ENCODE measurements at places on chromosomes 7 and 10.

- DNase-seq, result no peak
Observed at GRCh38 chr10:131790021-131790420, 110.8 kb upstream of the PPP2R2D start.

DNA sequence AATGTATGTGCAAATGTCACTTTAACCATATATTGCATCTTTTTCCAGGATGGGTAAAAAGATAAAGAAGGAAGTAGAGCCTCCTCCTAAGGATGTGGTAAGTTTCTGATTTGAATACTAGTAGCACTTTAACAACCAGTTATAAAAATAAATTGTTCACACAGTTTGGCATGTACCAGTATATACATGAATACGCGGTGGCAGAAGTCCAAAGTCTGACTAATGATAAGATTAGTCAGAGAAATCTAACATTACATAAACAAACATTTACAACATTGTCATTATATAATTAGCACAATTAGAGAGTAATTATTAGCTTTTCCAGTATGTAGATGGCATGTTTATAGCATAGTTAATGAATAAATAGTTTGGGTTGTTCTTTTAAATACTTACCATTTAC lies 4.1 kb downstream of the ARMC3 start:
- no peak for DNase-seq

GRCh38 chr7:93471456-93471855 lies 103.1 kb downstream of the CALCR start:
- no peak for DNase-seq

DNA sequence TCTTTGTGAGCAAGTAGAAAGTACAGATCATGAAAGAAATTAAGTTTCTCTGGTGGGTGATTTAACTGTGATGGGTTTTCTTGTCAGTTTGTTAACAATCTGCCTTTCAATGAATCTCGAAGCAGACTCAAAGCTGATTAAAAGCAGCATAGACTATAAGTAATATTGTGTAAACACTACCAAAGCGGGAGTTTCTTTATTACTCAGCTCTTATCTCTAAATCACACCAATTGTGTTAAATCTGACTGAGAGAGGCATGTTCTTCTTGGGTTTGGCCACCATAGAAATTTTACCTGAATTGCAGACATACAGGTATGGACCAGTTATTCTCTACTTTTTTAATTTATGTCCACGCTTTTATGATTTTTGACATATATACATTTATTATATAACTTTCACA lies 65.2 kb downstream of the DKK1 start:
- no peak for DNase-seq

DNA sequence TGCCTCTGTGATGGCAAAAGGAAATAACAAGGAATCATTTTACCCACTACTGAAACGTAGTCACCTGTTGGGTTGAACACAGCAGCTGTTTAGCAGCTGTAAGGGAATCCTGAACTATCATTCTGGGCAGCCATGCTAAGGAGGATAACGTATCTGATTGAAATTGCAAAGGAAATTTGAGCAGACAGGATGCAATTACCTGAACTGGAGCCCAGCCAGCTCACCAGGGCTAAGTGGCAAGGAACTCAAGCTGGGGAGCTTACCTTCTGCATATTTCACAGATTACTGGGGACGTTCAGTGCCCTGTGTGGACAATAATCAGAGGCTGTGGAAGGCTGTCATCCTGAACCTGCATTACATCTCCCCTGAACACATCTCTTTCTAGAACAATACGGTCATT lies 650.5 kb downstream of the SORCS3 start:
- DNase-seq, result no peak

DNA sequence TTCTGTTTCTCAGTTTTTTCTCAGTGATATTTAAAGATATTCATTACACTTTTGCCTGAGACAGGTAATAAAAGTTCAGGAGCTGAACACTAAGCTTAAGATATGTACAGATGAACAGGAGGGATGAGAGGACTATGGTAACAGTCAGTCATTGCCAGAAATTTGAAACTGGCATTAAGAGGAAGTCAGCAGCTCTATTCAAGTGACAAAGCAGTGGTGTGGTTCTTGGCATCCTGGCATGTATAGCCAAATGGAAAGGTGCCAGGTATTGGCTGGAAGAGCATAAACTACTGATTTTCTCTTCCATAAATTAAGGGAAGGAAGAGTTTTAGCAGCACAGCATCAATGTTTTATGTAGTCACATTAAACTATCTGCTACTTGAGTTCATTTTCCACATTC lies 22.7 kb downstream of the HOXA1 start:
- no peak for DNase-seq

- no peak for DNase-seq
Observed at GRCh38 chr10:5334196-5334880, 30.4 kb upstream of the UCN3 start.

DNA sequence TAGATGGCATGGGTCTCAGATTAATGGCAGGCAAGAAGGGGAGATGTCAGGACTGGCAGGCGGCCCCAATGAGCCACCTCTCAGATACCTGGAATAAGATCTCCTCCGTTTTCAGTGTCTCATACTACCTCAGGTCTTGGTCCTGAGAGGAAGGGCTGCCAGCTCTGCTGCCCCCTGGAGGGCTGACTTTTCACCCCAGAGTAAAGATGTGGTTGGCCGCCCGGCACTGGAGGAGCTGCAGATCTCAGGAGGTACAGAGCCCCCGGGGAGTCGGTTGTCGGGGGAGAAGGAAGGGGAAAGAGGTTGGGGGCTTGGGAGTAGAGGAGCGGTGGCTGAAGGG lies 642 bp upstream of the COL13A1 start:
- peak; percentile 61 for DNase-seq

- no peak for DNase-seq
Observed at GRCh38 chr7:134936893-134937510, 49.3 kb upstream of the AGBL3 start.

- DNase-seq, result no peak
Observed at GRCh38 chr7:150715293-150715692, 1.1 kb upstream of the GIMAP1 start.

- no peak for DNase-seq
Observed at GRCh38 chr10:110772454-110773025, 99.2 kb upstream of the PDCD4 start.

DNA sequence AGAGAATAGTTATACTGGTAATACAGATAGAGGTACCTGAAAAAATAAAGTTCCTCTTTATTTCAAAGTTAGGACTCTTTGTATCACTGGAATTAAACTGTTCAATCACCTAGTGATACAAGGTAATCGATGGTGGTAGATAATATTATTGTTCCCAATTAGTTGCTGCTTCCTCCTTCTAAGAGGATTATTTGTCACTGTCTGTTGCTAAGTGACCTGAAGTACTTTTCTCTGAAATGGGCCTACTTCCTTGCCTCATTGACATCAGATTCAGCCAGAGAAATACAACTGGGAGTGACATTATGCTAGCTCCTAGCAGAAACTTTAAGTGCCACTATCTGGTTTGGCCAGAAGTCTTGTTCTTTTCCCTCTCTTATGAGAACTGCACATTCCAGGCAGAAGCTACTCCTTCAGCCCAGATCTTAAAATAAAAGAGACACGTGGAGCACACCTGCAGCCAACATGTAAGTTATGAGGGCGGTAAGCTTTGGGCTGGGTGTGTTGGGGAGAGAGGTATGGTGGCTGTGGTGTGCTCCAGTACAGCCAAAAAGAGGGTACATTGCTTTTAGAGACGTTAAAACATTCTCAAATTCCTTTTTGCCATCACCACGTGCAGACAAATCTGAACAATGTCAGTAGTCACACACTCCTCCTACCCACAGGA lies 54.8 kb downstream of the MINDY3 start:
- no peak for DNase-seq

DNA sequence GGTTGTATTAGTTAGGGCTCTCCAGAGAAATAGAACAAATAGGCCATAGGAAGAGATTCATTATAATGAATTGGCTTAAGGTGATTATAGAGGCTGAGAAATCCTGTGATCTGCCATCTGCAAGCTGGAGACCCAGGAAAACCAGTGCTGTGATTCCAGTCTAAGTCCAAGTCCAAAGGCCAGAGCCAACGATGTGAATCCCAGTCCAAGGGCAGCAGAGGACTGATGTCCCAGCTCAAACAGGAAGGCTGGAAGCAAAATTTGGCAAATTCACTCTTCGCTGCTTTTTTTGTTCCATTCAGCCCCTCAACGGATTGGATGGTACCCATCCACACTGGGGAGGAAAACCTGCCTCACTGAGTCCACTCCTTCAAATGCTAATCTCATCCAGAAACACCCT lies 68.0 kb downstream of the JCAD start:
- no peak for DNase-seq

GRCh38 chr10:98617906-98618520 lies 171.3 kb upstream of the HPS1 start:
- no peak for DNase-seq

DNA sequence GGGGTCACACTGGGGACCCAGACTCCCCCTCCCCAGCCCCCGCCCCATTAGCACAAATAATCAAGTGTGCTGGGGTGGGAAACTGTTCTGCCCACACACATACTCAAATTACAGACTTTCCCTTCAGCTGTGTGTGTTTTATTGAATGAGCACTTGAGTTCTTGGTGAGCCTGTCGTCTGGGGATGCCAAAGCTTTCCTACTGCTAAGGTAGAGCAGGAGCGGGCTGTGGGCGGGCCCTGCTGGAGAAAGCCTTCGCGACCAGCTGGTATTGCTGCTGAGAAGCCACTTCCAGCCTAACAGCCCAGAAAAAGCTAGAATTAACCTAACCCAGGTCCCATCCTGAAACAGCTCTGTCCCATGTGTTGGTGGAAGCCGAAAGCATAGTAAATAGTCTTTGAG lies 87.0 kb upstream of the KMT2E start:
- no peak for DNase-seq

- DNase-seq, result no peak
Observed at GRCh38 chr7:30556840-30557239, 37.8 kb upstream of the GARS1 start.

- no peak for DNase-seq
Observed at GRCh38 chr7:151462306-151462779, 22.4 kb upstream of the CRYGN start.

GRCh38 chr7:39392151-39392550 lies 174.1 kb upstream of the YAE1 start:
- no peak for DNase-seq

DNA sequence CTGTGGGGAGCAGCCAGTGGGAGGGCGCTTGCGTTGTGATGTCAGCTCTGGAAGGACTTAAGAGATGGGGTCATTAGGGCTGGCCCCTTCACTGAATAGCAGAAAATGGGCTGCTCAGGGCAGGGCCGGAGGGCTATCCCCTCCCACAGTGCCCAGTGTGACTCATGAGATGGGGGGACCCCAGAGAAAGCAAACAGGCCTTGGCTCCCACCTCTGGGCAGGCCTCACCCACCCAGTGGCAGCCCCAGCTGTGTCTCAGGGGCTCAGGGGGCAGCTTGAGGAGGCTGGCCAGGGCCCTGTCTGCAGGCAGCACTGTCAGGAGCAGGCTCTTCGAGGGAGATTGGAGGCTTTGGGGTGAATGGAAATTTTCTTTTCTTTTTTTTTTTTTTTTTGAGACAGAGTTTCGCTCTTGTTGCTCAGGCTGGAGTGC lies 168.3 kb downstream of the SLIT1 start:
- DNase-seq, result no peak

DNA sequence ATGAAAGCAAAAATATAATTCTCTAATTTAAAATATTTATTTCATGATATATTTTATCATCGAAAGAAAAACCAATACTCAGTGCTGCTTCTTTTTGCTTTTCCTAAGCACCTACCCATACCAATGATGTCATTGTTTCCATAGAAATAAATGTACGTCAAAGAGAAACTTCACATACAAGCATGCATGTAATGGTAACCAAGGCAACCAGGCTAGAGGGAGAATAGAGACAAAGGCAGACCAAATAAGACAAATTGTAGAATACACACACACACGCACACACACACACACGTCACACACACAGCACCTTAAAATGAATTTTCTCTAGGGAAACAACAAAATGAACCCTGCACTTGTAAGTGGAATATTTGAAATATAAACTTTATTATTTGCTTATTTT lies 75.5 kb downstream of the MACC1 start:
- no peak for DNase-seq

DNA sequence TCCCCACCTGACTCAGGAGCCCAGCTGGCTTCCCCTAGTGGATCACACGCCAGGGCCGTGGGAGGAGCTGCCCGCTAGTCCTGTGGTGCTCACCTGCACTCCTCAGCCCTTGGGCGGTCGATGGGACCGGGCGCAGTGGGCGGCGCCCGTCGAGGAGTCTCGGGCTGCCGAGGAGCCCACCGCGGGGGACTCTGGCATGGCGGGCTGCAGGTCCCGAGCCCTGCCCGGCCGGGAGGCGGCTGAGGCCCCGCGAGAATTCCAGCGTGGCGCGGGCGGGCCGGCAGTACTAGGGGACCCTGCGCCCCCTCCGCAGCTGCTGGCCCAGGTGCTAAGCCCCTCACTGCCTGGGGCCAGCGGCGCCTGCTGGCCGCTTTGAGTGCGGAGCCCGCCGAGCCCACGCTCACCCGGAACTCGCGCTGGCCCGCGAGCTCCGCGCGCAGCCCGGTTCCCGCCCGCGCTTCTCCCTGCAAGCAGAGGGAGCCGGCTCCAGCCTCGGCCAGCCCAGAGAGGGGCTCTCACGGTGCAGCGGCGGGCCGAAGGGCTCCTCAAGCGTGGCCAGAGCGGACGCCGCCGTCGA lies 367.9 kb downstream of the TYW1 start:
- no peak for DNase-seq

GRCh38 chr10:75266945-75267344 lies 31.2 kb upstream of the COMTD1 start:
- no peak for DNase-seq

DNA sequence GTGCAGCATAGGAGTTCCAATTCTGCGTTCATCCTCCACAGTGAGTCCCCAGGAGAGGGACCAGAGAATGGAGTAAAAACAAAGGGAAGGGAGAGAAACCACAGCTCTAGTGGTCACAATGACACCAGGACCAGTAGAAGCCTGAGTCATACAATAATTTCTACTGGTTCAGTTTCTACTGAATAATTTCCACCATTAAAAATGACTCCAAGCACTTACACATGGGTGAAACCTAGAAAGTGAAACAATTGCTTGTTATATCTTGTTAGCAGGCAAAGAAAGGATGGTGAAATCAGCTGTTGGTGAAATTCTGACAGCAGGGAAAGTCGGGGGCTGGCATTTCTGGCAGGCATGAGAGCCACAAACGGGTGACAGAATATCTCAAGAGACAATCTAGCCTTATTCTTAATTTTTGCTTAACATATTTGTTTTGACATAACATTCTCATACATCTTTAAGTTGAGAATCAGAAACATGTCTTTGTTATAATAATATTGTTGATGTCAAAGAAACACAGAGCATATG lies 1065.8 kb upstream of the C7orf33 start:
- DNase-seq, result no peak

DNA sequence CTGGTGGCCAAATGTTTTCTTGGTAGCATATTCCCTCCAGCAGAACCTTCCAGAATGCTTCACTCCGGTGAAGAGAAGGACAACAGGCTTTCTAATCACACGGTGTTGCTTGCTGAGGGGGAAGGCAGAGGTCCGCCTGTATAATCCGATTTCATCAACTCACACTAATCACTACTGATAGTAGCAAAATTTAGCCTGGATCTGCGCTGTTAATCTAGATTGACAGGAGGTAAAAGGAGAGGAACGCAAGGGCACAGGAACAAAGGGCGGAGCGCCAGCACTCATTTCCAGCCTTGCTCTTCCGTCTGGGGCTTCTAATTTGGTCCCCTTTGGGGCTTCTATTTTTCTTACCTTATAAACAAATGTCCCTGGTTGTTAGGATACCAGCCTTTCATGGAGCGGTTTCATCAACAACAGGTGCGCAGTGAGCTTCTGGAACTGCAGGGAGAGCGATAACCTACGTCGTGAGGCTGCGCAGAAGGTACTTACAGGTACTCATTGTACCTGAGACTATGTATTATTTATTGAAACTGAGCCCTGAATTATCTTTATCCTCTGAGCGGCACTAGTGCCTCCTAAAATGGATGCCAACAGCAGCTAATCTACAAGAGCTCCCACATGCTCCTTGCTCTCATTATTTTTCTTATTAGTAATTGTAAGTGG lies 150.6 kb downstream of the CACNB2 start:
- no peak for DNase-seq
